ENCODE measurements at places on chromosomes 3 and 15.

DNA sequence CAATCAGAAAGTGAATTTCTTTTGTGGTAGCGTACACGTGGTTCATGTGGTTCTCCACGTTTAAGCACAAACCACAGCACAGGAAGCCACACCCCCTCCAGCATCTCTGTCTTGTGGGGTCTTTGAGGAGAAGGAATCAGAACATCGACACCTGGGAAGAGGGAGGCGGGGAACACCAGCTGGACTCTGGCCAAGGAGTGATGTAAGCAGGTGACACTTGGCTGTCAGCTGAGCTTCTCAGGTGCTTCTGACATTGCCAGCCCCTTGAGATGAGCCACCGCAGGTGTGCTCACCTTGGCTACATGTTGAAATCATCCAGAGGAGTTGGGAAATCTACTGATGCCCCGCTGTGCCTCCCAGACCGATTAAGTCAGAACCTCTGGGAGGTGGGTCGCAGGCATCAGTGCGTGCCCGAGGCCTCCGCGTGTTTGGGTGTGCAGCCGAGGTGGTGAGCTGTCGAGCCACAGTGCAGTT lies 85.0 kb downstream of the FAM81A start:
- no peak for DNase-seq

DNA sequence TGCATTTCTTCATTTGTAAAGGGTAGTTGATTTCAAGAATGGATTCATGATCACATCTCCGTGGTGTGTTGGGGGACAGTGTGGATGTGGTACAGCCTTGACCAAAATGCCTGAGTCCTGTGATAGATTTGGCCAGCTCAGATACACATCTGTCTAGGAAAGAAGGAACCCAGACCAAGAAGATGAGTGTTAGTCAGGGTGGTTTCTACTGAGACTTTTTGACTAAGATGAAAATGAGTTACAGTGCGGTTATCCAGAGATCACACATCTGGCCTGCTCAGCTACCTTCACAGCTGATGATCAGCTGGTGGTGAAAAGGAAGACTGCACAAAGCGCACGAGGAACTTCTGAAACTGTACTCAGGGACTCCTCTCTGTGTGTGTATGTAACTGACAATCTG lies 68.0 kb downstream of the FNDC3B start:
- no peak for DNase-seq

- DNase-seq, result no peak
Measured at GRCh38 chr3:46706771-46707582, 5.8 kb downstream of the TMIE start.

- DNase-seq, result no peak
Measured at GRCh38 chr3:43004282-43004681, 25.2 kb downstream of the GASK1A start.

DNA sequence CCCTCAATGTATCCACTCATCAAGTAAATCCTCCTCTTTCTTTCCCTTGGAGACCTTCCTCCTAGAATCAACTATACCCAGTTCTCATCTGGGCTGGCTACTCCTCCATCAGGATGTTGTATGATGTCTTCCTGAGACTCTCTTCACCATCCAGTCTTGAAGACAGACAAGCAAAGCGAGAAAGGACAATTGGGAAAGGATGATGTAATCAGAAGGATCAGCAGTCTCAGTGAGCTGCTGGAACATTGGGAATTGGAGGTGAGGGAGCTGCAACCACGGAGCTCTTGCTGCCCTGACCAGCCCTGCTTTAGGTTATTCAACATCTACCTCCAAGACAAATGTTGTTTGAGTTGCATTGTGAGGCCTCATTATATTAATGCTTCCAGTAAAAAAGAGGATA lies 48.0 kb upstream of the UBP1 start:
- no peak for DNase-seq

- DNase-seq, result no peak
Measured at GRCh38 chr15:83205725-83206324, 1.8 kb downstream of the HDGFL3 start.

- DNase-seq, result no peak
Measured at GRCh38 chr3:182104881-182105280, 393.2 kb downstream of the SOX2 start.

- no peak for DNase-seq
Measured at GRCh38 chr15:44296625-44297524, 8.4 kb downstream of the GOLM2 start.

- no peak for DNase-seq
Measured at GRCh38 chr3:186170516-186170915, 61.6 kb upstream of the ETV5 start.

DNA sequence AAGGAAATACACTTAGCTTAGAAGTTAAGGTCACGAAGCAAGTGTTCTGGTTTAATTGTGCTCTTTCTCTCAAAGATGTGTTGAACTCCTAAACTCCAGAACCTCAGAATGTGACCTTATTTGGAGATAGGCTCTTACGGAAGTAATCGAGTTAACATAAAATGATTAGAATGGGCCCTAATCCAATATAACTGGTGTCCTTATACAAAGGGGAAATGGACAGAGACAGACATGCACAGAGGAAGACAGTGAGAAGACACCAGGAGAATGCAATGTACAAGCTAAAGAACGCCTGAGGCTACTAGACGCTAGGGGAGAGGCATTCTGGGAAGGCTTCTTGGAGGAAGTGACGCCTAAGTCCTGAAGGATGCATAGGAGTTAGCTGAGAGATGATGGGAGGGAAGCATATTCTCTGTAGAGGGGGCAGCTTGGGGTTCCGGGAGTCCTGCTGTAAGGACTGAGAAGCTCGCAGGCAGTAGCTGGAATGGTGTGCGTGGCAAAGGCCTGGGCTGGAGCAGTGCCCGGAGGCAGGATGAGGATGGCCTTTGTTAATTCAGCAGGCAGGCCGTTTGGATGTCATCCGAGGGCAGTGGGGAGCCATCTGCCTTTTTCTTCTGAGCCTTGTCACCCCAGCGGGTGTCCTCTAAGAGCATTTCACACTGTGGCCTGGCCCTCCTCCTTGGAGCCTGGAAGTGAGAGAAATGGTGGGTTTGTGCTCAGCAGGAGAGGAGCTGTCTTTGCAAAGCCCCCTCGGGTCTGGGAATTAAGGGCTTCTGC lies 513.4 kb downstream of the SHQ1 start:
- DNase-seq, result no peak

DNA sequence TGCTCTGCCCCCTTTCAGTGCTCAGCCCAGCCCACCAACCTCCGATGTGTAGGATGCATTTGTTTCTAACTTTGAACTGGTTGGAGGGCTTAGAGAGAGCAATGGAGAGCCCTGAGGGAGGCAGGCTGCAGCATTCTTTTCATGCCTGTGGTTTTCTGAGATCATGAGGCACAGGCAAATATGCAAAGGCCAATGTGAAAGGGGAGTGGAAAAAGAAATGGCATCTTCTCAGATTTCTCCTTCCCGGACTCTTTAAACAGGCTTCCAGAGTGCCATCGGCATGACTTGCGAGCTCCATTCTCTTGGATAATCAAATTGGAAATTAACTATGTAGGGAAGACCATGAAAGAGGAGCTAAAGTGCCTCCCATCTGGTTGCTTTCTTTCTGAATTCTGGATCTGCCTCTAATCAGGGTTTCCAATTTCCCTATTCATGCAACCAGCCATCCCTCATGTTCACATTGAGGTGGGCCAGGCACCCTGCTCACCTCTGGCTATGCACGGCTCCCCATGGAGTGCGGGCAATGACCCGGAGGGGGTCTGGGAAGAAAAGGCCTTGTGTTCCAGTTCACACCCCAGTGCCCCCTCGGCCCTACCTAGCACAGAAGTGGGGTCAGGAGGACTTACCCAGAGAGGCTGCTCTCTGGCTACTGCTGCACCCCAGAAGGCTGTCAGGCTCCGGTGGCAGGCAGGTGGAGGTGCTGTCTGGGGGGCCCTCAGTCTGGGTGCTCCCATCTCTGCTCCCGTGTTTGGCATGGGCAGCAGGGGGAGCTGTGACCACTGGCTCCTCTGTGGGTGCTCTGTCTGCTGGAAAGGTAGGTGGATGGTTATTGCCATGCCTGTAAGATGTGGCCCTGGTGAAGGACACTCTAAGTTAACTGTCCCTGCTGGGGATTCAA lies 16.1 kb downstream of the AMOTL2 start:
- peak; percentile 94 for DNase-seq

- DNase-seq, result no peak
Measured at GRCh38 chr3:170907637-170908234, 701 bp downstream of the EIF5A2 start.

DNA sequence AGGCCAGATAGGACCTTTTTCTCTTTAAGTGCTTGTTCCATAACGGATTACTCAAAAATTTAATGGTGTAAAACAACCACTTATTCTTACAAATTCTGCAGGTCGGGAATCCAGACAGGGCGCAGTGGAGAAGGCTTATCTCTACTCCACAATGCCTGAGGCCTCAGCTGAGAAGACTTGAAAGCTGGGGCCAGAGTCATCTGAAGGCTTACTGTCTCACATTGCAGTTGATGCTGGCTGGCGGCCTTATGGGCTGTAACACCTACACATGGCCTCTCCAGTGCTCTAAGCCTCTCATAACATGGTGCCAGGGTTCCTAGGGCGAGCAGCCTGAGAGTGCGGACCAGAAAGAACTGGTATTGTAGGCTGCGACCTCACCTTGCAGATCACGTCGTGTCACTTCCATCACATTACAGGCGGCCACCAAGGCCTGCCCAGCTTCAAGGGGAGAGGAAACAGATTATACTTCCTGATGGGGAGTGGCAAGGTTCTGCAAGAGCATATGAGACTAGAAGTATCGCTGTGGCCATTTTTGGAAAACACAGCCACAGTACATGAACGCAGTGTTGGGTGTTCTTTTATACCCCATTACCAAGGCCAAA lies 32.4 kb downstream of the CMTM7 start:
- no peak for DNase-seq

- DNase-seq, result no peak
Measured at GRCh38 chr3:190192739-190193138, 72.0 kb upstream of the P3H2 start.

DNA sequence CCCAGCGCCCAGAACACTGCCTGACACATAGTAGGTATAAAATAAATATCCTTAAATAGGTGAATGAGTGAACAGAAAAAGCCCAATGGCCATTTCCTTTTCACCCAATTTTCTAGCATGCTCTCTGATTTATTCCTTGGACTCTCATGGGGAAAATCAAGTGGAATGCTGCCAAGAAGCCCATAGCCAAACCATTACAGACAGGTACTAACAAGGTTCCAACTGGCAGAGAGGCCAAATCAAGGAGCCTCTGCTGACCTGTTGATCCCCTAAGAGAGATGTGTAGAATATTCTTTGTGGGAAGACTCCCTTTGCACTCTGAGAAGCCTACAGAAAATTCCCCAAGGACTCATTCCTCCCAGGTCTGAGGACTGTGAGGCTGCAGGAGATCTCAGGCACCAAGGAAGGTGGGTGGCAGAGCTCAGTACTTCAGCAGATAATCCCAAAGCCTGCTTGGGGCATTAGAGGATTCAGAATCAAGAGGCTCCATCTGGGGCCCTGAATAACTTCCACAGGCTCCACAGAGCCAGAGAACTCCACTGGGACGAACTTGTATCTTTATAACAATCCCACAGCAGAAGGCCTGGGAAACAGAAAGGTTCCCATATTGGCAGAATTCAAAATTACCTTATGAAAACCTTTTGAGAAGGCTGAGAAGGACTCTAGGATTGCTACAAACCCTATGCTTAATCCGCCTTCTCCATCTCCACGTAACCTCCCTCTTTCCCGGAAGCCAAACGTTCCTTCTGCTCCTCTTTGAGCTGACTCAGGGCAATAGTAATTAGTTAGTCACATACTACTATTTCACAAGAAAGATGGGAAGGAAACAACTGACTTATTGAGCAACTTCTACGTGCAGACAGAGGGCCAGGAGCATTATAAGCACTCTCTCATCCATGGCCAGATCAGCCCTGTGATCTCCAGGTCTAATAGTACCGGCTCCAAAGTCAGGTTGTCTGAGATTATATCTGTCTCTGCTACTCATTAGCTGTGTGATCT lies 34.5 kb downstream of the PRICKLE2 start:
- peak; percentile 78 for DNase-seq

- no peak for DNase-seq
Measured at GRCh38 chr3:128745742-128746141, 19.8 kb downstream of the RAB7A start.

DNA sequence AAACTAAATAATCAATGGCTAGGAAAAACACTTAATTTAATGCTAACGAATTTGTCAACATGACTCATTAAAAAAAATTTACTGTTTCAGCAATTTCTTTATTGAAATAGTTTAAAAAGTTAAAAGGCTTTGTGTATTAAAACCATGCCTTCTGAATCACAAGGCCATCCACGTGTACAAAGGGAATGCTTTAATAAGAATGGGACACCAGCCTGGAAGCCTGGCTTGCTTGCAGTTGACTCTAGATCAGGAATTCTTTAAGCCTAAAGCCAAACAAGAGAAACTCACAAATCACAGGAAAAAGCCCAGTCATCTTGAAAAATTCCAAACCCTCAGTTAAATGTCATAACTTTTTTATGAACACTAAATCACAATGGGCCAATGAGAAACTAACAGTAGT lies 137.6 kb downstream of the PEAK1 start:
- peak; percentile 71 for DNase-seq

DNA sequence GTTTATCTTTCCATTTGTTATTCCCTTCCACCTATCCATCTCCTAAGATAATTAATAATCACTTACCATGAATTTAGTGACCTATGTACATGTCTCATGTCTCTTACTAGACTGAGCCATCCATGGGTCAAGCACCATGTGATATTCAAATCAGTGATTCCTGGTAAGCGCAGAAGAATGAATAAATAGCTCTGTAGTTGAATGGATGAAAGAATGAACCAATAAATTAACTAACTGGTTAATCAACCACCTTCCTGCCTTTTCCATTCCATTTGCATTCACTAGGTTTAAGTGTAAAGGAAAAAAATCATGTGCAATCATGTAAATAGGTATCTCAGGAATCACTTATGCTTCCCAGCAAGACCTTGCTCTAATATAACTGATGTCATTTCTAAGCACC lies 779.5 kb downstream of the NTRK3 start:
- DNase-seq, result no peak

GRCh38 chr3:44272191-44272590 lies 30.5 kb downstream of the TOPAZ1 start:
- no peak for DNase-seq

- DNase-seq, result peak; percentile 69
Measured at GRCh38 chr3:130963878-130964277, 62.7 kb downstream of the ASTE1 start.

Data from AG09319 (cell line).